NCI-H187 treated with DMSO at 0.1 percent for 48 hours (cell line): ENCODE measurements at places on chromosomes 12 and 14.

DNA sequence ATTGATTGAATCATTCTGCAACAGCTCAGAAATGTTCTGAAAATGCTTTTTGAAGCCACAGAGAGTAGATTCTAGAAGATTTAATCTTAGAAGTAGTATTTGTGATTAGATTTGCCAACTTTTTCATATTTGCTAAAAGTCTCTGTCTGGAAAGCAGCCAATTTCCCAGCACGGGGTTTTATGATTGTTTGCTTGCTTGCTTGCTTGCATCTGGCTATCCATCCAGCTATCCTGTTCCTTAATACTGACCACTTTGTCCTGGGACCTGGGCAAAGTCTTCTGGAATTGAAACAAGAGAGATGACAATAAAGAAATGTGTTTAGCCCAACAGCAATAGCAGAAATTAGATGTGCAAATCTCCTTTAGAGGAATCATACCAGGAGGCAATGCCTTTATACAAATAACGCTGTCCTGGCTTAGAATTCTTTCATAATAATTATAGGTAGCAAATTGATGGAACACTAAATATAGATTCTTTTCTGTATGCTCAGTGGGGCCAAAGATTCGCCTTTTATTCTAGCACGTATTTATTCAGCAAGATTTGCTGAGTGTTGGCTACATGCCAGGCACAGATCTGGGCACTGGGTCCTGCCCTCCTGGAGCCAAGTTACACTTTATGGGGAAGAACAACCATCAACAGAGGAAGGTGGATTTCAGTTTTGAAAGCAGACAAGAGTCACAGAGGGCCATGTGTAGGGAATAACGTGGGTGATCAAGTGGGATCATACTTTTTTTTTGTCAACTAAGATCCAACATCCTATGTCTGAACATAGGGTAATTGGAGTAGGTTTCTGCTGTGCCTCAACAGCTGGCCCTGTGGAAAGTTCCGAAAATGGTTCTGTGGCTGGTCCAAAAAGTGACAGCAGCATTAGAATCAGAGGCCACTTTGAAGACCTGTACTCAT is 25.3 kb downstream of the MYBPC1 start:
- no peak for DNase-seq

GRCh38 chr14:52153939-52154338 is 85.1 kb upstream of the NID2 start:
- no peak for DNase-seq

DNA sequence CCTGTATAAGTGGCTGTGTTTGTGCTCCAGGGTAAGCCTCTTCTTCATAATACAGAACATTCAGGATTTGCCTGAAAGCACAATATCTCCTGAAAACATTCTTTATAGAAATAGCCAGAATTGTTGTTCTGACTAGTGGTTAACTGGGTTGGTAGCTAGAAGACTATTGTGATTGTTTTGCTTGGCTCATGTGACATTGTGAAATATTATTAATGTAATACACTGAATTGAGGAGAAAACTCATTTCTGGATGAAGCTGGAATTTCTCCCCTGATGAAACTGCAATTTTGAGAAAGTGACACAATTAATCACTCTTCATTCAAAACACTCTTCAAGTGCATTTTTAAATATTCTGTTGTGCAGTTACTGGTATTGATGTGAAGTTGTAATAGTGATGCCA is 172.3 kb upstream of the PTPRQ start:
- DNase-seq = no peak

- DNase-seq = no peak
Observed at GRCh38 chr14:73198253-73198652, 39.1 kb upstream of the PAPLN start.

- no peak for DNase-seq
Observed at GRCh38 chr12:42119085-42119633, 25.5 kb downstream of the GXYLT1 start.

- no peak for DNase-seq
Observed at GRCh38 chr12:127531542-127531941, 735.4 kb upstream of the TMEM132C start.

GRCh38 chr12:96172981-96173380 is 21.2 kb upstream of the ELK3 start:
- no peak for DNase-seq

- no peak for DNase-seq
Observed at GRCh38 chr12:58871556-58871955, 48.7 kb downstream of the LRIG3 start.

GRCh38 chr14:27096091-27096490 is 498.3 kb upstream of the NOVA1 start:
- DNase-seq = no peak

GRCh38 chr14:55706365-55706684 is 126.3 kb downstream of the KTN1 start:
- DNase-seq = no peak
